ENCODE measurements at places on chromosomes 16 and 17. TPM values are rescaled to one million over a fixed set of nuclear protein-coding genes. Genes with fewer than 3 reads are reported as not detected.

GPRC5B gene
- total RNA-seq = not detected

- no peak for DNase-seq
- peaks cover 10% of the 10 kb centered on the region for H3K4me1 ChIP-seq
- H3K36me3 ChIP-seq = peaks cover 6% of the 10 kb centered on the region
Observed at GRCh38 chr16:88026964-88027938, 76.0 kb downstream of the BANP start.

GRCh38 chr17:55318081-55318480 is 53.3 kb downstream of the HLF start:
- no peak for DNase-seq
- H3K27me3 ChIP-seq = peaks cover 4% of the 10 kb centered on the region
- H3K4me1 ChIP-seq = peaks cover 3% of the 10 kb centered on the region
- H3K36me3 ChIP-seq = no peaks in the 10 kb centered on the region
- H3K4me3 ChIP-seq = no peak overlapping the region
- H3K27ac ChIP-seq = no peak overlapping the region

GRCh38 chr16:75263291-75263962 is 12.0 kb upstream of the BCAR1 start:
- H3K27me3 ChIP-seq = peaks cover 41% of the 10 kb centered on the region
- no peak overlapping the region for H3K27ac ChIP-seq
- H3K36me3 ChIP-seq = no peaks in the 10 kb centered on the region
- no peak for DNase-seq
- H3K4me1 ChIP-seq = peaks cover 7% of the 10 kb centered on the region

FOXC2 gene
- total RNA-seq = not detected

- DNase-seq = no peak
- no peak overlapping the region for H3K27ac ChIP-seq
Observed at GRCh38 chr17:7972131-7972785, 30.2 kb upstream of the GUCY2D start.

- peaks cover 2% of the 10 kb centered on the region for H3K27me3 ChIP-seq
- peaks cover 22% of the 10 kb centered on the region for H3K4me1 ChIP-seq
- H3K36me3 ChIP-seq = no peaks in the 10 kb centered on the region
- H3K4me3 ChIP-seq = no peak overlapping the region
- no peak overlapping the region for H3K27ac ChIP-seq
Observed at GRCh38 chr17:28985950-28986713, 19.7 kb downstream of the SEZ6 start.

MYLK3 gene
- not detected for total RNA-seq

GRCh38 chr17:82873521-82873920 is 33.7 kb upstream of the ZNF750 start:
- no peaks in the 10 kb centered on the region for H3K27me3 ChIP-seq
- no peak overlapping the region for H3K27ac ChIP-seq
- peaks cover 44% of the 10 kb centered on the region for H3K4me1 ChIP-seq
- DNase-seq = no peak
